ENCODE measurements at places on chromosomes 5 and 9.

GRCh38 chr9:77826621-77827020 lies 178.5 kb upstream of the GNA14 start:
- DNase-seq = no peak

- DNase-seq = no peak
Observed at GRCh38 chr5:130762031-130762430, 403.0 kb downstream of the HINT1 start.

- no peak for DNase-seq
Observed at GRCh38 chr5:1889321-1890065, 6.8 kb upstream of the IRX4 start.

DNA sequence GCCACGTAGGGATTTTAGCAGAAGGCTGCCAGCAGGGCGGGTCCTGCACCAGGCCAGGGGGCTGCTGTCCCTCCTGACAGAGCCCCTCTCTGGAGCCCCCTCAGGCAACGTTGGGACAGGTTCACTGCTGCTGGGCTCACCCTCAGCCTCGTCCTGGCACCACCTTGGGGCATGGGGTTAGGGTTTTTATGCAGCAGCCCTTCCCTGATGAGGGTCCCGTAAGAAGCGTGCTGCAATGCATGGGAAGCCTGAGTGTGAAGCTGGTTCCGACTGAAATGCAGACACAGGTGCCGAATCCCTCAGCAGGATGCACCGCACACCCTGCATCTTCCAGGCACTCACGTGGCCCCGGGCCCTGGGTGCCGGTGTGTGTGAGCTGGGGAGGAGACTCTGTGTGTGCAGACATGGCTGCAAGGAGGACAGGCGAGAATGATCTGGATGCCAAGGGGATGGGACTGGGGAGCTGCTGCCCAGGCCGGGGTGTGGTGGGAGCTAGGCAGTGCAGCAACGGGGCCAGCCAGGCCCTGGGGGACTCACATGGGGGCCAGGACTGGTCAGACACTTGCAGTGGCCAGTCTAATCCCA lies 27.1 kb downstream of the ZDHHC11B start:
- no peak for DNase-seq

GRCh38 chr5:125987677-125988255 lies 435.4 kb upstream of the GRAMD2B start:
- DNase-seq = no peak

DNA sequence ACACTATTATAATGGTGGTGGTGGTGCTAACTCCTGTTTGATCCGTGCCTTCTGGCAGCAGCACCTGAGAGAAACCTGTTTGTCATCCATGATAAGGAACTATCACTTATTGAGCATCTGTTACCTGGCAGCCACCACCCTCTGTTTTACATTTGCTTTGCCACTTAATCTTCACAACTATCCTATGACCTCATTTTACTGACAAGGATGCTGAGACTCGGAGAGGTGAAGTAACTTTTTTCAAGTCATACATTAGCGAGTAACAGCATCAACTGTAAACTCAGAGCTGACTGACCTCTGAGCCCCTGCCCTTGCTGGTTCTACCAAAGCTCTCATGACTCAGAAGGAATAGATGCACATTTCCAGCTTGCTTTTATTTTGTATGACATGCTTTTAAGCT lies 81.1 kb downstream of the EGFLAM start:
- no peak for DNase-seq

DNA sequence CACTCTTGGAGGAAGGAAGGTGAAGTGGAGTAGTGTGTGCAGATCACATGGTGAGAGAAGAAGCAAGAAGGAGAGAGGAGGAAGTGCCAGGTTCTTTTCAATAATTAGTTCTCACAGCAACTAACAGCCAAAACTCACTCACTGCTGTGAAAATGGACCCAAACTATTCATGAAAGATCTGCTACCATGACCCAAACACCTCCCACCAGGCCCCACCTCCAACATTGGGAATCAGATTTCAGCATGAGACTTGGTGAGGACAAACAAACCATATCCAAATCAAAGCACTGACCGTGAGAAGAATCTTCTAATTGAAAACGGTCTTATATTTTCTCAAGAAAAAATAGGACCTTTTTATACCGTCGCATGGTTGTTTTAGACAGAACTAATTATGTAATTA lies 468.7 kb upstream of the TYRP1 start:
- no peak for DNase-seq

DNA sequence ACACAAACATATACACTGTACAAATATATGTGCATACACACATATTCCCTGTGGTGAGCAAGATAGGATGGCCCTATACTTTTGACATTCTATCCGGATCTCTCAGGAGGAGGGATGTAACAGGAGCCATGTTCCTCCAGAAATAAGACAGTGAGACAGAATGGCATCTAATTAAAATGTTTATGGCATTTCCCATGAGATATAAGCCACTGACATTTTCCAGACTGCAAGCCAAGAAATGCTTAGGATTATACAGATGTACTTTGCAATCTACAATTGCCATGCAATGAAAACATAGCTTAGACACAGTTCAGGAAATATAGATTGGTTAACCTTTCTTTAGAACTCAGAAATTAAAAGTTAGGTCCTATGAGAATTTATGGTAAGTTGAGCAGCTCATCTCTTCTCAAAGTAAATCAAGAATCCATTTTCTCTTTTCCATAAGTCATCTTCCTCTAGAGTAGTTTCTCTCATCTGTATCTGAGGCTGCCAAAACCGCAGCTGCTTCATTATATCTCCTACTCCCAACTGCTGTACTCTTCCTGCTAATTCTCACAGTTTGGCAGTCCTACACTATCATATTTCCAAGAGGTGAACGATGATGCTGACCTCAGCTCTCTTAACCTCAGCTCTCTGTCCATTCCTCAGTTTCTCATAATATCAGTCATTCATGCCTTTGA lies 1719.1 kb downstream of the MAT2B start:
- no peak for DNase-seq

- no peak for DNase-seq
Observed at GRCh38 chr5:637581-638450, 25.7 kb downstream of the CEP72 start.

All from stimulated activated CD4-positive, alpha-beta T cell treated with anti-CD3 and anti-CD28 coated beads, Interleukin-4, amount 100 ng/mL, for 1 hour (primary cell).